ENCODE measurements at places on chromosomes 11 and 22.
A peak's percentile ranks its signal among the peaks of the same experiment; 100 is the strongest.

DNA sequence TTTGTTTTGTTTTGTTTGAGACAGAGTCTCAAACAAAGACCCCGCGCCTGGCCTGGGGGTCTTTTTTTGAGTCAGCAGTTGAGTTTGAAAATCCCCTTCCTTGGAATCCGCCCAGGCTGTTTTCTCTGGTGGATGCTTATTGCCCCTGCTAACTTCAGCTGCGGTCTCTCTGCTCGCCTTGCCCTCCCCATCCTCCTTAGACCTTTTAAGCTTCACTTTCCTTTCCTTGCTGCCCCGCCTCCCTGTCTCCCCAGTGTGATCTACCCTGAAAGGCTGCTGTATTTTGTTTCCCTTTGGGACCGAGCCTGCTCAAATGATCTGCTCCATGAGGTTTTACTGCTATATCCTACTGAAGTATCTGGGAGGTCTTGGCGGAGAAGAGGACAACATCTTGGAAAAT, 2.5 kb downstream of the USP18 start:
- H3K36me3 ChIP-seq: no peaks in the 10 kb centered on the region
- H3K27me3 ChIP-seq: peaks cover 6% of the 10 kb centered on the region
- H3K27ac ChIP-seq: no peak overlapping the region
- DNase-seq: no peak
- H3K4me1 ChIP-seq: peaks cover 3% of the 10 kb centered on the region

GRCh38 chr22:26442086-26442756, 13.2 kb downstream of the ASPHD2 start:
- no peaks in the 10 kb centered on the region for H3K4me1 ChIP-seq
- no peak for DNase-seq
- no peaks in the 10 kb centered on the region for H3K27me3 ChIP-seq

- H3K4me3 ChIP-seq: no peak overlapping the region
- H3K27me3 ChIP-seq: no peaks in the 10 kb centered on the region
- no peak overlapping the region for H3K27ac ChIP-seq
- peaks cover 2% of the 10 kb centered on the region for H3K36me3 ChIP-seq
- no peaks in the 10 kb centered on the region for H3K4me1 ChIP-seq
- no peak for DNase-seq
Observed at GRCh38 chr22:40462195-40462984, 92.0 kb downstream of the SGSM3 start.

- H3K4me3 ChIP-seq: no peak overlapping the region
- H3K27me3 ChIP-seq: no peaks in the 10 kb centered on the region
- no peak for DNase-seq
- peaks cover 2% of the 10 kb centered on the region for H3K4me1 ChIP-seq
Observed at GRCh38 chr11:79362821-79363220, 78.0 kb downstream of the TENM4 start.

DNA sequence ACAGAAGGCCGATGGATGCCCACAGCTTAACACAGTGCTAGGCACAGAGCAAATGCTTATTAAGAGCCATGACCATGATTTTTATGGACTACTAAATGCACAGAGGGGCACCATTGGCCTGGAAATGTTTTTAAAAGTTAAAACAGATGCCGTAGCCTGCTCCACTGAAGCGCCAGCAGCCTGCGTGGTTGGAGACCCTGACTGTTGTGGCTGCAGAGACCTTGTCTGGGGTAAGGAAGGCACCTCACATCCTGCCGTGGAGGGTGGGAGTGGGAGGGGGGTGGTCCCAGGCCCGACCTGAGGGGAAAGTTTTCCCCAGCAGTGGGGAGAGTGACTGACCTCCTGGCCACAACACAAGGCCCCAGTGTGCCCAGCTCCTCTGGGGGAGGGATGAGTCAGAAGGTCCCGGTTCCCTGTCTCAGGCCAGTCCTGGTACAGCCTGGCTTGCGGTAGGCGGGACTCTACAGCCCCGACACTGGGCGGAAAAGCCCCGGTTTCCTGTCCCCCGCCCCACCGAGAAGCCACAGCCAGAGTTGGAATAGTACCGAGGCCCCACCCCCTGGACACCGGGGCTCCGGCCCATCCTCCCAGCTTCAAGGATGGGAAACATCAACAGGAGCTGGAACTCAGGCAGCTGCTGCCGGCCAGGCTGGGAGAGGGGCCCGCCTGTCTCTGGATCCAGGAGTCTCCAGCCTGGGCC, 7.0 kb downstream of the CHST1 start:
- no peaks in the 10 kb centered on the region for H3K36me3 ChIP-seq
- H3K27ac ChIP-seq: peak overlapping the region; percentile 4
- H3K4me3 ChIP-seq: no peak overlapping the region
- H3K4me1 ChIP-seq: peaks cover 14% of the 10 kb centered on the region
- no peak for DNase-seq
- peaks cover 65% of the 10 kb centered on the region for H3K27me3 ChIP-seq

DNA sequence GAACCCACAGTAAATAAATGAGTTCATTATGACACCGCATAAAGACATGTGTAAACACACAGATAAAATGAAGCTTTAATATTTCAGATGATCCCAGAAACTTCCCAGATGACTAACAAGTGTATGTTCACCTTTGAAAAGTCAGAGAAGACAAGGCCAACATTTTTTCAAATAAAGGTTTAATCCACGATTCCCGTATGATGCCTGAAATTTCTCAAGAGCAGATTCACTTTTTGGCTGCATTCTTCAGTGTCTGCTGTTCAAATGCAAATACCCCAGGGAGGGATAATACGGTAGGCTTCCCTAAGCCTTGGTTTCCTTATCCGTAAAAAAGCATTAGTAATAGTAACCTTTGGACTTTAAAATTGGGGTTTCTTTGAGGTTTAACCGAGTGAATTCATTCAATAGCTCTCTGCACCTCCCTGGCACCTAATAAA, 62.5 kb downstream of the SYTL2 start:
- H3K27me3 ChIP-seq: no peaks in the 10 kb centered on the region
- H3K36me3 ChIP-seq: no peaks in the 10 kb centered on the region
- H3K27ac ChIP-seq: no peak overlapping the region
- no peak for DNase-seq

- DNase-seq: peak; percentile 53
- no peak overlapping the region for H3K4me3 ChIP-seq
- no peaks in the 10 kb centered on the region for H3K4me1 ChIP-seq
- H3K27me3 ChIP-seq: no peaks in the 10 kb centered on the region
- H3K27ac ChIP-seq: no peak overlapping the region
Observed at GRCh38 chr11:4539603-4540219, 5.3 kb upstream of the OR52M1 start.

- H3K4me1 ChIP-seq: peaks cover 4% of the 10 kb centered on the region
Observed at GRCh38 chr11:9774591-9775397, 110.9 kb downstream of the SWAP70 start.

DNA sequence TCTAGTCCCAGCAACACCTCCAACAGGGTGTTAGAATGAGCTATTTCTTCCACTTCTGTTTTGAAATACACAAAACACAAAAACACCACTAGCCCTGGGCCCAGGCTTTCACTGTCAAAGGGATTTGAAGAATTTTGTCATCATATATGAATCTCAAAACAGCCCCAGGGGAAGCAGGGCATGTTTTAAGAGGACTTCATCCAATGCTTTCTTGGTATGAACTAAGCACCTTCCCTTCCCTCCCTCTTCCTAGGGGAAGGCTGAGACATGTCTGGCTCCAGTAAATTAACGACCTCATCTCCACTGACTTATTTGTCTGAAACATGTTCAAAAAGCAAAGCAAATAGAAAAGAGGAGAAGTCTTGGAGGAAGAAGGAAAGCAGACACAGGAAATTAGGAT, 75.7 kb upstream of the INCENP start:
- no peaks in the 10 kb centered on the region for H3K4me1 ChIP-seq
- no peaks in the 10 kb centered on the region for H3K27me3 ChIP-seq
- H3K36me3 ChIP-seq: no peaks in the 10 kb centered on the region
- no peak for DNase-seq

- no peaks in the 10 kb centered on the region for H3K36me3 ChIP-seq
- DNase-seq: no peak
- H3K27ac ChIP-seq: no peak overlapping the region
- no peaks in the 10 kb centered on the region for H3K4me1 ChIP-seq
Observed at GRCh38 chr22:41768430-41768829, 32.0 kb upstream of the CCDC134 start.

GRCh38 chr11:7143908-7144307, 55.1 kb downstream of the RBMXL2 start:
- no peak overlapping the region for H3K4me3 ChIP-seq
- no peaks in the 10 kb centered on the region for H3K27me3 ChIP-seq
- no peaks in the 10 kb centered on the region for H3K36me3 ChIP-seq
- DNase-seq: peak; percentile 23

DNA sequence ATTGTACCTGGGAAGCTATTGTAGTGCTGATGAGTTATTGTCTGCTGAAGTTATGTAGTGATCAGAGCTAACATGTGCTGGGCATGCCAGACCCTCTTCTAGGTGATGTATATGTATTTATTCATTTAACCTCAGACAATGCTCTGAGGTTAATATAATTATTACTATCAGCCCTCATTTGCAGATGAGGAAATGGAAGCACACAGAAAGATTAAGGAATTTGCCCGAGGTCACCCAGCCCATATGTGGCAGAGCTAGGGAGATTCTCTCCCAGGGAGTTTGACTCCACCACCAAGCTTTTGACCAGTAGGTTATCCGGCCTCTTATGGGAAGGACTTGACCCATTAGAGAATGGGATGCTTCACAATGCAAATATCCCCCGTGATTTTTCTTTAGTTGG, 114.2 kb upstream of the NAV2 start:
- no peaks in the 10 kb centered on the region for H3K27me3 ChIP-seq
- no peak overlapping the region for H3K4me3 ChIP-seq
- H3K4me1 ChIP-seq: peaks cover 2% of the 10 kb centered on the region
- no peak for DNase-seq
- no peaks in the 10 kb centered on the region for H3K36me3 ChIP-seq

DNA sequence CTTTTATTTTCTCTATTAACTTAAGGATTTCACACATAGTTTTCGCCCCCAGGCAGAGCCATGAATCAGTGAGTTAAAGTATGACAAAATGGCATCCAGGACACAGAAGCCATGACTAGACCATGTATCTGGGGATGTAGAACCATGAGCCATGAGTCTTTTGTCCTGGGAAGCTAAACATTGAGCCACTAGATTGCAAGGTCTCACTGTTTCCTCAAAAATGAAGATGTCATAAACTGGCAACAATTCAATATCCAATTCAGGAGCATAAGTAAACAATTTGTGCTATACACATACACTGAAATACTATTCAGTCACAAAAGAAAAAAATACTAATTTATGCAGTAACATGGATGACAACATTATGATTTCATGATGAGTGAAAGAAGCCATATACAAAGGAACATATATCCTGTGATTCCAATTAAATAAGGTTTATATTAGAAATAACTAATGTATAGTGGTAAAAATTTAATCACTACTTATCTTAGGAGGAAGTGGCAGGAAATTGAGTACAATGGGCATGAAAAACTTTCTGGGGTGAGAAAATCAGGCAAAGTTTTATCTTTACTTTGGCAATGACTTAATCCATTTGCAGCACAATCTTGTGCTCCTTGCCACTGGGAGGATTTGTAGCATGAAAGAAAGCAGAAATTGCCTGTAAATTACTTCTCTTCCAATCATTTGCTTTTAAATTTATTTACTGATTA, 28.5 kb upstream of the CARD16 start:
- no peak overlapping the region for H3K27ac ChIP-seq
- H3K4me3 ChIP-seq: no peak overlapping the region
- H3K36me3 ChIP-seq: no peaks in the 10 kb centered on the region

GRCh38 chr11:14764579-14765527, 121.2 kb downstream of the PDE3B start:
- no peak overlapping the region for H3K4me3 ChIP-seq
- no peaks in the 10 kb centered on the region for H3K27me3 ChIP-seq
- no peaks in the 10 kb centered on the region for H3K4me1 ChIP-seq
- H3K36me3 ChIP-seq: no peaks in the 10 kb centered on the region
- no peak for DNase-seq

DNA sequence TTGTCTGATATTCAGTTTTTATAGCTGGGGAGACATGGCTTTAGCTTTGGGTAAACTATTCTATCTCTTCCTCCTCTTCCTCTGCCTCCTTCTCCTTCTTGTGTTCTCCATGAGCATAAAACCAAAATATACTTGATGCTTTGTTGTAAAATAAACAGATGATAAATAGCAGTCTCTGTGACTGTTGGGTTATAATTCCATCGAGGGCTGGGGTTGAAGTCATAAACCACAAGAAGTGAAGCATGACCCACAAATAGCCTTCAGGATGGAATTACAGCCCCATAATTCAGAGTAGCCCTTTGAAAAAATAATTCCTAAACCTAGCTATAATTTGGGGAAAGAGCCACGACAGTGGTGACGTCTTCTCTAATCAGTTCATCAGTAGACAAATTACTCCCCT, 177.7 kb downstream of the SNX19 start:
- DNase-seq: no peak
- no peak overlapping the region for H3K4me3 ChIP-seq
- no peaks in the 10 kb centered on the region for H3K27me3 ChIP-seq
- no peak overlapping the region for H3K27ac ChIP-seq

DNA sequence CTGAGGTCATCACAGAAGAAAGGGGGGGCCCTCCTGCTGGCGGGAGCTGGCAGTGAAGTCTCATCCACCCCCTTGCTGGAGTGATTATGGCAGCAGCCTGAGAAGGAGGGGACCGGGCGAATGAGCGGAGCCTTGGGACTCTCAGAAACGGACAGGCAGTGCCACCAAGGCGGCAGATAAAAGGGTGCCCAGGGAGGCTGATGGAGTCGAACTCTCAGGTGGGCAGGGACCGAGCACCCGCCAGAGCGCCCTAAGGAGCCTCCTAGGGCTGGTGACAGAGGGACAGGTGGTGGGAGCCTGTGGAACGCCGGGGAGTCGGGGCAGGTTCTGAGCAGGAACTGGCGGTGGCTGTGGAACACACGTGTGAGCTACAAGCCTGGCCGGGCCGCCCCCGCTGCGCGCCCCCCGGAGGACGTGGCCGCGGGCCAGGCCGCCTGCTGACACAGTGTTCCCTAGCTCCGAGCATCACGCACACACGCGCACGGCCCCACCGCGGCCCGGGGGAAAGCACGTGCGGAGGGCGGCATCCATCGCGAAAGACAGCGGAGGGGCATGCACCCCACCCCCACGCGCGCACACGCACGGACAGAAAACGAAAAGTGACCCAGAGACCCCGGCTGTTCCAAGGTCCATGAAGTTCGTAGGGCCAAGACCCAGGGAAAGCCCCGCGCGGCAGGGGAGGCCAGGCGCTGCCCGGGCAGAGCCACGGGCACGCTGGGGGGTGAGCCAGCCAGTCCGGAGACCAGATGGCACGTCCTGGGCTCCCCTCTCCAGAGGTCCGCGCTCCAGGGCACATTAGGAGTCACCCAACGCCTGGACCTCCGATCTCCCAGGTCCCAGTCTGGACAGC, 1.0 kb downstream of the VWCE start:
- peak overlapping the region; percentile 48 for H3K4me3 ChIP-seq
- peaks cover 12% of the 10 kb centered on the region for H3K36me3 ChIP-seq
- H3K4me1 ChIP-seq: peaks cover 32% of the 10 kb centered on the region
- no peaks in the 10 kb centered on the region for H3K27me3 ChIP-seq

Measured in neuronal stem cell (in vitro differentiated cells).